Stimulated activated naive CD4-positive, alpha-beta T cell (primary cell): ENCODE measurements at places on chromosomes 6 and 20.
A peak's percentile ranks its signal among the peaks of the same experiment; 100 is the strongest.

GRCh38 chr6:95094751-95095663, 482.3 kb upstream of the MANEA start:
- no peak for DNase-seq

DNA sequence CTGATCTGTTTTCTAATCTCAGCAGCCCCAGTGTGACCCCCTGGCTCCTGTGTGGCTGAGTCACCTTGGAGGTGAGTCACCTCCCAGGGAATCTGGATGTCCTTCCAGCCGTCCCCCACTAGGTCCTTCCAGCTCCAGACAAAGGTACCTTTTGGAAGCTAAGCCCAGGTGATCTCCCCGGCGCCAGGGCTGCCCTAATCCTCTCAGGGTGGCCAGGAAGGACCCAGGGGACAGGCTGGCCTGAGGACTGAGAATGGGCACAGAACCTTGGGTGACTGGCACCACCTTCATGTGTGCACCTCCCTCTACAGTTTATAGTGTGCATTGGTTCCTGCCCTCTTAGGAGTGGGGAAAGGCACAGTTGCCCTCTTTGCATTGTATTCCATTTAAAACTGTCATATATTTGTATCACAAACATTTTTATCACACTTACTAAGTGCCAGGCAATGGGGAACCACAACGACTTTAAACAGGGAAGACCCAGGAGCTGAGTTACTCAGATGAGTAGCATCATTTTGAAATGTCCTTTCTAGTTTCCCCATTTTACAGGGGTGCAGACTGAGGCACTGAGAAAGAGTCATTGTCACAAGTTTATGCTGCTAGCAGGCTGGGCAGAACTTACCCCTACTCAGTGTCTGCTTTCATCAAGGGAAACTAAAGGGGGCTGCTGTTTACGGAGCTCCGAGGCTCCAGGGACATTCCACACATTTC, 2.6 kb upstream of the BPIFB4 start:
- DNase-seq: peak; percentile 7

DNA sequence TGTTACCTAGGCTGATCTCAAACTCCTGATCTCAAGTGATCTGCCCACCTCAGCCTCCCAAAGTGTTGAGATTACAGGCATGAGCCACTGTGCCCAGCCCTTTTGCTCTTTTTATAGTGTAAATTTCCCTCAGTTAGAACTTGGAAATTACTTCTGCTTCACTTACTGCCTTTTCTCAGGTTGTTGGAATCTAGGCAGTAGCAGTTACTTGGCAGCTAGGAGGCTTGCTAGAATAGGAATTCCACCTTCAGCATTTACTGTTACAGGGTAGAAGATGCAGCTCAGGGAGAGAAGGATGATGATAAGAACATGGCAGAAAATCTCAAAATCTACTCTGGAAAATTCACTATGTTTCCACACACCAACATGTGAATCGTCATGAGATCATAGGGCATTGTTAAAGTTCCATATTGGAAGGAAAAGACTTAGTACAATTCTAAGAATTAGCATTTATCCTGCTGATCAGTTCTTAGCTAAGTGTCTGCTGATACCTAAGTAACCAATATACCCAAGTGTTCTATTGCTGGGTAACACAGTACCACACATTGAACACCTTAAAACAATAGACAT, 182.2 kb downstream of the SLC16A10 start:
- DNase-seq: no peak

GRCh38 chr6:73030257-73030656, 195.0 kb downstream of the KHDC1L start:
- no peak for DNase-seq

DNA sequence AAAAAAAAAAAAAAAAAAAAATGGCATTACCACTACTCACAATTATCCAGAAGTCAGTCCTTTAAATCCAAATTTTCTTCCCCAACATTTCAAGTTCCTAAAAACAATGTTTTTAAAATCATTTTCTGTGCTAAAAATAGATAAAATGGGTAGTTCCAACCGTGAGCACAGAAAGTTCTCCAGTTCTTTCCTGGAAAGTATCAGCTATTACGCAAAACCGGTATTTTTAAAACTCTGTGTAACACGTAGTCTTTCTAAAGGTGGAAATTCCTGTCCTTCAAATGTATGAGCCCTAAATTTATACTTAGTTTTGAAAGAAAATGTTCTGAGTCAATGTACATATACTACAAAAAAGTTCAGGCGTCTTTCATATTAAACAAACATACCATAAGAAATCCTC, 83.5 kb upstream of the SCAF8 start:
- DNase-seq: no peak

DNA sequence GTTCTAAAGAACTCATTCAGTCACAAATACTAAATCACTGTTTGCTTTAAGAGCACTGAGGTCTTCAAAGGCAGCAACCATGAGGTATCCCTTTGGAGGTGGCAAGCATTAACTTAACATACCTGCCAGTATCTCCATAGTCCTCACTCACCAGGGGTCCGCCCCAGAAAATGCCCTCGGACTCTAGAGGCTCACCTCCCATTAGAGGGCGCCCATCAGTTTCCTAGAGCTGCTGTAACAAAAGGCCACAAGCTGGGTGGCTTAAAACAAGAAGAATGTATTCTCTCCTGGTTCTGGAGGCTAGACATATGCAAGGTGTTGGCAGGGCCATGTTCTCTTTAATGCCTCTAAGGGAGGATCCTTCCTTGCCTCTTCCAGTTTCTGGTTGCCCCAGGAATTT, 12.0 kb upstream of the RNGTT start:
- DNase-seq: no peak

DNA sequence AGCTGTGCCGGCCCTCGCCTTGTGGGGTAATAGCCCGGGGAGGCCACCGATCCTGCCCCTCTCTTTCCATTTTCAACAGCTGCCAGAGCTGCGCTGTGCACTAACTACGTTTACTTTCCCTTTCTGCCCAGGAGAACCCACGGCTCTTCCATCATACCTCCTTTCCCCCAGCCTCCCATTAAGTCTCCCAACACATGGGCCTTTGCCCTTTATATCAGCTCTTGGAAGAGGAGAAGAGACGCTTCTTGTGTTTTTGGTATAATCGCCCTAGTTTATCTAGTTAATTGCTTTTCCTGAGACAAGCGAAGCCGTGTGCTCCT, 637 bp downstream of the UBR2 start:
- no peak for DNase-seq

DNA sequence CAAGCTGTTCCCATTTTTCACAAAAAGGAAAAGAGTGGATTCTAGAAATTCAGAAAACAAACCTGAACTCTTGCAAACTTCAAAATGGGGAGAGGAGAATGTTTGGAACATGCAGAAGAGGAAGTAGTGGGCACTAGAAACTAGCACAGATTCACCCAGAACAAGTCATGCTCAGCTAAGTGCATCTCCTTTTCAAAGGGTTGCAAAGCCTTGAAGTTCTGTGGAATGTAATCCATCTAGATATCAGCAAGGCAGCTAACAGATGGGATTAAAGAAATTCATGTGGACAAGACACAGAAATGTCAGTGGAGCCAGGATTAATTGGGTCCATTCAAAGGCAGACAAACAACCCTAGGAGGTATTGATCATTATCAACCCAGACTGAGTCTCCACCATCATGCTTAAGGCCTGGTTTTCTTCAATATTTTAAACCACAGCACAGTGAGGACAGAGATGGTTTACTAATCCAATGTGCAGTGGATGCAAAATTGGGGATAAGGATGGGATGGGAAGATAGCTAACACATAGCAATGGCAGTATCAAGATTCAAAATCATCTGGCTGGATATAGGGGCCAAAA, 31.3 kb downstream of the KCNK5 start:
- DNase-seq: no peak

- no peak for DNase-seq
Measured at GRCh38 chr6:163750431-163751031, 336.0 kb downstream of the QKI start.

- no peak for DNase-seq
Measured at GRCh38 chr6:21636876-21637275, 43.3 kb downstream of the SOX4 start.

DNA sequence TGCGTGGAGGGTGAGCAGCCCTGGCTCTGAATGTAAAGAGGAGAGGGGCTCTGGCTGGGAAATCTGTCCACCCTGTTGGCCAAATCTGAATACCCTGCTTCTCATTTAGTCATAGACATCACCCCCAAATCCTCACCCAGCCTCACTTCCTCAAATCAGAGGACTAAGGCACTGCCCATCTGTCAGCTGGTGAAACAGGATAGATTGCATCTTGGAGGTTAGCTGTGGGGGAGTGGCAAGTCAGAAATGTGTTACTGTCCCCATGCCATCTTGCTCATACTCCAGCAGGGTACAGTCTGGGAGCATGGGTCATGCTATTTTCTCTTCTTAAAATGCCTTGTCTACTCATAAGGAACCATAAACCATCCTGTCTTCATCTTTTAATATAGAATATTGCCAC, 9.5 kb upstream of the DTNBP1 start:
- no peak for DNase-seq

GRCh38 chr20:49510562-49511122, 28.2 kb upstream of the KCNB1 start:
- no peak for DNase-seq

DNA sequence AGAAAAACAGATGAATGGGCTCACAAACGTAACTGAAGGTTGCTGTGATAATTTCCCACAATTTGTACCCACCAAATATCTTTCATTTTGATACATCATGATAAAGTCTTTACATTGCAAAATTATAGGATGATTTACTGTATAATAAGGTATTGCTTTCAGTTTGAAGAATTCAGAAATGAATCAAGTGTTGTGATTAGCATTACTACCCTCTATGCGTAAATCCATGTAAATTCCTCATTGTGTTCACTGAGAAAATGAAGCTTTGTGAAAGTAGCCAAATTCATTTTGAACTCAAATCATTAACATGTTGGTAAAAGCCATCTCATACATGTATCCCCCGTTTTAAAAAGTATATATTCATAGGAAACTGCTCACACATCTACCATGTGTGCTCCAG, 379.4 kb downstream of the ESR1 start:
- DNase-seq: no peak
